CD14-positive monocyte (primary cell): ENCODE measurements at places on chromosomes 2 and 18.

DNA sequence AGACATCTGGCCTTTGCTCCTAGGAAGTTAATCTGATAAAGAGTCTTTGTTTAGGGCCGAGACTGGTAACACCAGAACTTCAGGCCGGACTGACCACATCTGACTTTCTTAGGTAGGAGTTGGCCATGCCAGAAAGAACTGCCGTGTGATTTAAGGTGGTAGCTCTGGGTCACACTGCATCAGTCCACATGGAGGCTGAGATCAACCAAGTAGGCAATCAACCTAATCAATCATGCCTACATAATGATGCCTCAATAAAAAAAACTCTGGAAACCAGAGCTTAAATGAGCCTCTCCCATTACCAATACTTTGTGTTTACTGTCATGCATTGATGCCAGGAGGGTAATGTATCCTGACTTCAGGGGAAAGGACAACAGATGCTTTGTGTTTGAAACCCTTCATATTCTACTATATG, 44.1 kb upstream of the ORC2 start:
- no peak for DNase-seq

GRCh38 chr18:67232991-67233390, 283.5 kb downstream of the DSEL start:
- DNase-seq = no peak

DNA sequence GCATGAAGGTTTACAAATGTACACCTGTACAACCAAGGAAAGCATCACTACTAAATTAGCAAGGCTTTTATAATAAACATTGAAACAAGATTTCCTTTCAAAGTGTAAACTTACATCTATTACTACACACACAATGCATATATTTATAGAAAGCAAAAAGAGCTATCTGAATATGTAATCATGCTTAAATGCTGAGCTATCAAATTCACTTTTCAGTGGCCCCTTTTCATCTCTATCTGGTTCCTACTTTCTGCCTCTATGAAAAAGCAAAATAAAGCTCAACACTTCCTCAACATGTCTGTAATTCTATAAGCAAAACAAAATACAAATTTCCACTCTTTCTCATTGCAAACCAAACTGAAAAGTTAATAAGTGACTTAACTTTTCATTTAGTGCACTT, 25.5 kb upstream of the SDC1 start:
- no peak for DNase-seq

DNA sequence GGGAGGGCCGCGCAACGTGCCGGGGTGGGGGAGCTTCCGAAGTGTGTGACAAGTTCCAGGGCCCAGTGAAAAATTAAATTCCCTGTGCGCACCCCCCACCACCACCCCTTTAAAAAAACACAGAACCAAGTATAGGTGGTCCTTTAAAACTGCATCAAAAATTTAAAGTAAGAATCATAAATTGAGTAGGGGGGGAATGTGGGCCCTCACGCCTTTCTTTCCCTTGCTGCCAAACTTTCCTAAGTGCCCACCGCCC, 2.5 kb downstream of the BCL11A start:
- DNase-seq = no peak

GRCh38 chr2:36355890-36356297, 316 bp downstream of the CRIM1 start:
- DNase-seq = no peak
